ENCODE measurements at places on chromosomes 7 and 10.

DNA sequence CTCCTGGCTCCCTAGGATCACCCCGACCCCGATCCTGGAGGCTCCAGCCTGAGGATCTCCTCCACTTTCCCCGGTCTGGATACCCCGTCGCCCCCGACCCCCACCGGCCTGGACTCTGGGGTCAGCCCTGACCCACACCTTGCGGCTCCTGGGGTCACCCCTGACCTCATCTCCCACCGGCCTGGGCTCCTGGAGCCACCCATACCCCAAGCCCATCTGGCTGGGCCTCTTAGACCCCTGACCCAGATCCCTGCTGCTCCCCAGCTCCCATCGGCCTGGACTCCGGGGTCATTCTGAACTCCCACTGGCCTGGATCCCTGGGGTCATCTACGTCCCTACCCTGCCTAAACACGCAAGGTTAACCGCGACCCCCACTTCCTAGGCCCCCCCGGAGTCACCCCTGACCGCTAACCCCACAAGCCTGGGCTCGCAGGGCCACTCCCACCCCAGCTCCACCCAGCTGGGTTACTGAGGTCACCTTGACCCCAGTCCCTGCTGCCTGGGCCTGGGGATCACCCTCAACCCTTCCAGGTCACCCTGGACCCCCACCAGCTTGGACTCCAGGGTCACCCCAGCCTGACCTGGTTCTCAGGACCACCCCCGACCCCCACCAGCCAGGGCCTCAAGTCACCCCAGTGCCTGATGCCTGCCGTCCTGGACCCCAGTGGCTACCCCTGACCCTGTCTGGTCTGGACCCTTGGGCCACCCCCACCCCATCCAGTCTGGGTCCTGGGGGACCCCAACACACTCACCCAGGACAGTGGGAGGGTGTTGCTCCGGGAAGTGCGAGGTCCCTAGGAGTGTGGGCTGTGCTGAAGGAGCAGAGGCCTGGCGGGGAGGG, 1.2 kb downstream of the FOXK1 start:
- DNase-seq = no peak

DNA sequence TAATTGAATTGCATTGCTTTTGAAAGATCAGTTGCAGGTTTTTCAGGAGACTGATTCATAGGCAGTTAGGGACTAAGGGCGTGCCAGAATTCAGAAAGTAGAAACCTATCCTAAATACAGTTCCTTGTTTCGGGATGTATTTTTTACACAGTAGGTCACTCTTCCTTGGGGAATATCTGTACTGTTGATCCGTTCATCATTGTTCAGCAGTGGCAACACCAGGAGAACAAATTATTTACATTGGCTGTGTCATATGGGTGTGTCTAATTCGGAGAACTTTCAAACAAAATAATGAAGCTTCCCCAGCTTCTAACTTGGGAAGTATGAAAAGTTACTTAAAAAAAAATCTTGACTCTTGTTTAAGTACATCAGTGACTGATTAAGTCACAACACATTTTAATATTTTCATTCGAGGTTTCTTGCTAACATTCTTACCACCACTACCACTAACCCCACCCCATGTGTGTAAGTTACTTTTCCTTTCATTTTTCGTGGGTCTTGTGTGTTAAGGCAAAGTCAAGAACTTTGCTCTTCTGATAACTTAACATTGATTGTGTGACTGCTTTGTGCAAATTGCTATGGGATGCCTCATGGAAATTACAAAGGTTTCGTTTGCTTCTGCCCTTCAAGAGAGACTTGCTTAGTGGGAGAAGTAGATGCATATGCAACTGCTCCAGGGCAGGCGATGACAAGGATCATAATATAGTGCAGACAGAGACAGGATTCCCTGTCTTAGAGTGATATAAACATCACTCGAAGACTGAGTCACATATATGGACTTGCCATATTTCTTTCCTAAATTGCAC, 43.8 kb upstream of the RPA3 start:
- no peak for DNase-seq

DNA sequence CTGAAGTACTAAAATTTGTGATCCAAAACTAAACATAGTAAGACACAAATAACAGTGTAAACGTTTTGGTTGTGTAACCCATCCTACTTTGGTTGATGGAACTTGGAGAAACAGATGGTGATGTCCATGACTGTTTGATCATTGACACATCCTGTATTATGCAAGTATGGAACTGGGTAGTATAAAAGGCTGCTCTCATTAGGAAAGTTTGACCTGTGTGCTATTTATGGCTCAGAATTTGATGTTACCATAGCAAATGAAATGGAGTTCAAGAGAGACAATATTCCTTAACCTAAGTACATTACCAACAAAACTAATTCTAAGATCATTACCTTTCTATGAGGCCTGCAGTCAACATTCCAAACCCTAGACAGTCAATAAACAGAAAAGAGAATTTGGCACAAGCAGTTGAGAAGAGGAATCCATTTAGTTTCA, 39.9 kb downstream of the DKK1 start:
- no peak for DNase-seq

DNA sequence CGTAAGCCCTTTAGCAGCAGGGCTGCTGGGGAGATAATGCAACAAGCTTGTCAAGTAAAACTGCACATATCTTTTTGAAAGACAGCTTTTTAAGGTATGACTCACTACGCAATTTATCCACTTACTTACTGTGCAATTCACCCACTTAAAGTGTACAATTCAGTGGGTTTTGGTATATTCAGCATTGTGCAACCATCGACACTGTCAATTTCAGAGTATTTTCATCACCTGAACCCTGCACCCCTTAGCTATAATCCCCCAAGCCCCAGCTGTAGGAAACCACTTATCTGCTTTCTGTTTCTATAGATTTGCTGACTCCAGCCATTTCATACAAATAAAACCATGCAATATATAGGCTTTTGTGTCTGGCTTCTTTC, 168.0 kb downstream of the PTPN20 start:
- DNase-seq = no peak

DNA sequence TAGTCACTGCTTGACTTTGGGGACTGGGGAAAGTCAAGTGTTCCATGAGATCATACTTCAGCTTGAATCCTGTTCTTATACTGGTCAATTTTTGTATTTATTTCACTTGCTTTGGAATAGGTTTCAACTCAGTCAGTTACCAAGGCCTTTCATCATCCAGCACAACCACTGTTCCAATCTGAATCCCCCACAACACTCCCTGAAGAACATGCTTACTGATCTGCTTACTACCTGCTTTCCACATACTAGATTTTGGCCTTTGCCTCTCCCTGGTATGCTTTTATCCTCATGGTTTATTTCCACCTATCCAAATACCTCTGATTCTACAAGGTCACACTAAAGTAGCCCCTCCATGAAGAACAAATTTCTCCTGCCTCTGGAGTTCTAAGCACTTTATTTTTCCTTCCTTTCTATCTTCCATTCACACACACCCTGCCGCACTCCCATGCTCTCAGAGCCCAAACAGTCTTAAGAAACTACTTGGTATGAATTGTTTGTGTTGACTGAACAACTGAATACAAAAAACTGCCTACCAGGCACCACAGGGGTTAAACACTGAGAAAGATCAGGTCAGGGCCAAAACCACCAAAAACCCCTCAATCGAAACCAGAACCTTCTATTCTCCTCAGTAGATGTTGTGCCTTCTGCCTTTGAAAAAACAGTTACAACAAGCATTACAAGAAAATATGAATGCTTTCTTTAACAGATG, 178.1 kb downstream of the AVL9 start:
- DNase-seq = no peak

DNA sequence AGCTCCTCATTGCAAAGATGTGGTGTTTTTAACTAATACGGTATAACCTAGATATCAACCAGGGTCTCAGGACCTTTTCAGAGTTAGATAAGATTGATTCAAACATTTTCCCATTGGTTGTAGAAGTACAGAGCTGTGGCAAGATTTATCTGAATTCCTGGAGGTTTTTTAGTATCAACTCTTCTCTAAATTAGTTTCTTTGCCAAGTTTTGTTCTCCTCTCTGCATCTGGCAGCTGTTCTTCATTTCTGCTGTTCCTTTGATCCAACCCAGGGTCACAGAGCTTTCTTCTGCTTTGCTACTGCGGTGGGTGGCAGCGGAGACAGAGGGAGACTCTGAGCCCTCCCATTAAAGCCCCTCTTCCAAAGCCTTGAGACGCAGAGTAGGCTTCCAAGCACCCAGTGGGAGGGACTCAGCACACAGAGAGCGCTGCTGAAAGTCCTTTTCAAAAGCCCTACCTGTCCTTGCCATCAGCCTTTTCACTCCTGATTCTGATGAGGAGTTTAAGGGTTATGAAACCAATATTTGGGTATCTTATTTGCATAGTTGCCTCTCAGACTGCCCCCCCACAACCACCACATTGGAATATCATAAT, 146.3 kb upstream of the EEPD1 start:
- no peak for DNase-seq

- peak; percentile 80 for DNase-seq
Measured at GRCh38 chr10:93199191-93199751, 125.6 kb downstream of the CYP26A1 start.

DNA sequence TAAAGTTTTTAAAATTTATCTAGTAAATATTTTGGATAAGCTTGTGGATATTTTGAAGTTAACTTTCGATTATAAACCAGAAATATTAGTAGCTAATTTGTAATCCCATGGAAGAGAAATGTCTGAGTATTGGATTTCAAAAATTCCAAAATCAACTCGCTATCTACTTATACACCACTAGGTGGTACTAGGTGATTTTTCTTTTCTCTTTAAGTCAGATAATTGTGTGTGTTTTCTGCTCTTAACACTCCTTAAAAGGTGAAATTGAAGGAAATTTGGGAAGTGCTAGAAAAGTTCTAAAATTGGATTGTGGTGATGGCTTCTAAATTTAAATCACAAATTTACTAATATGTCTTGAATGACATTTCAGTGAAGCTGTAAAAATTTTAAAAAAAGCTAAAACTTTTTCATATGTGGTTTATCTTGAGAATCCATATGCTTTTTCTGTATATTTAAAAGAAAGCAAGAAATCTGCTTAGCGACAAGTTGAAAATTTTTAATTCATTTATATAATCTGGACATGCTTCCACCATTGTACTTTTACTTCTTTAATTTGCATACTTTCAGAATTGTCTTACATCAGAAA, 90.2 kb downstream of the IPMK start:
- peak; percentile 47 for DNase-seq

GRCh38 chr10:29957236-29957635, 102.2 kb downstream of the JCAD start:
- no peak for DNase-seq

DNA sequence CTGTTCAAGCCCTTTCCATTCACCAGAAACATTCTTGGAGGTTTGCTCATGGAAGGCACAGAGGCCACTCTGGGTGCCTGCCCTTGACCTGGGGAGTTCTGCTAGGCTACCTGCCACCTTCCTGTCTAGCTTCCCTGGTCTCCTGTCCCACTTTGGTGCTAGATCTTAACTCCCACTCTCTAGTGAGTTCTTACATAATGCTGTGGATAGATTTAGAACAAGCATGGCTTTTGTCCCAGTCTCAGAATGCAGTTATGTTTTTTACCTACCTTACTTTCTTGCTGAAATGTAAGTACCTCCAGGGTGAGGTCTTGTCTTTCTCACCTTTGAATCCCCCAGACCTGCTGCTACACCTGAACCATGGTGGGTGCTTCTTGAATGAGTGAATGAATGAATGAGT, 1252.3 kb downstream of the TYW1 start:
- no peak for DNase-seq

GRCh38 chr10:20228729-20229128, 412.5 kb downstream of the PLXDC2 start:
- no peak for DNase-seq

- no peak for DNase-seq
Measured at GRCh38 chr7:54827734-54828133, 68.7 kb upstream of the SEC61G start.

DNA sequence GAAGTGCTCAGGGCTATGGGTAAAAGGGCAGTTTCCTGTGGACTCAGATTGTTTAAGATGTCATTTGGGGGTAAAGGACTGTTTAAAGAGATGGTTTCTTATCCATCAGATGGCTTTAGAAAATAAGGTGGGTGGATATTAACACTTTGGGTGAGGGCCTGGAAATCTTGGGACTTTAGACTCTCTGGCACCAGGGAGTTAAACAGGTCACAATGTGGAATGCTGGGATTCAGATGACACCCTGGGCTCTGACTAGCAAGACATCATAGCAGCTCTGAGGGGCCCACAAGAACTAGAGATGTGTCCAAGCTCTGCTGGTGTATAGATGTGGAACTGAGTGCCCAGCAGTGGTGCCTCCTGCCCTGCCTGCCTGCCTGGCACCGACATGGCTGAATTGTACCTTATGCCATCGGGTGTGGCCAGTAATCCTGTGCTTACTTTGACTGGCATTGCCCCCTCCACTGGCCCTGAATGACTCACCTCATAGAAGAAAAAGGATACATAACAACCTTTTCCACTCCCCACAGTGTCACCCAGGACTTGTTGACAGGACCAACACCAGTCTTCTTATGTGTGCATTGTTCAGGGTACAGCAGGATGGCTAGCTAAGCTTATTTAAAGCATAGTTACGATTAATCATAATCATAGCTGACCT, 100.0 kb upstream of the PRR15 start:
- DNase-seq = no peak

DNA sequence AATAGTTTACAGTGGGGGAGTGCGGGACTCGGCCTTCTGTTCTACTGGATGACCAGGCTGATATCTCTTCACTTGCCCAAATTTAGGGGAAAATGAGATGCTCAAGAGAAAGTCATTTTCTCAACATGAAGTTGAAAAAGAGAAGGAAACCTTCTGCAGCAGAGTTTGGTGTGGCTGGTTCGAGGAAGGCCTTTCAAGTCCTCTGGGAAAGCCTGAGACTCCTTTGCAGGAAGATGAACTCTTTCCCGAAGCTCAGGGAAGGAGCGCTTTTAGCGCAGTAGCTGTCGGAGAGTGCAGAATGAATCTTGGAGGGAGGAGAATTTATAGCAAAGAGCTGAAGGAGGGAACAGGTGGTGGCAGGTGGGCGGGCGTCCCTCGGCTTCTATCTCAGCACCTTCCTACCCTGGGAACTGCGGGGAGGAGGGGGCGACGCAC, at the start of gene ATOH7:
ATOH7 (minus strand) TSS at position 297 of the 435 bp plus-strand sequence. CDS start 436 bp downstream, outside the sequence.
- no peak for DNase-seq

DNA sequence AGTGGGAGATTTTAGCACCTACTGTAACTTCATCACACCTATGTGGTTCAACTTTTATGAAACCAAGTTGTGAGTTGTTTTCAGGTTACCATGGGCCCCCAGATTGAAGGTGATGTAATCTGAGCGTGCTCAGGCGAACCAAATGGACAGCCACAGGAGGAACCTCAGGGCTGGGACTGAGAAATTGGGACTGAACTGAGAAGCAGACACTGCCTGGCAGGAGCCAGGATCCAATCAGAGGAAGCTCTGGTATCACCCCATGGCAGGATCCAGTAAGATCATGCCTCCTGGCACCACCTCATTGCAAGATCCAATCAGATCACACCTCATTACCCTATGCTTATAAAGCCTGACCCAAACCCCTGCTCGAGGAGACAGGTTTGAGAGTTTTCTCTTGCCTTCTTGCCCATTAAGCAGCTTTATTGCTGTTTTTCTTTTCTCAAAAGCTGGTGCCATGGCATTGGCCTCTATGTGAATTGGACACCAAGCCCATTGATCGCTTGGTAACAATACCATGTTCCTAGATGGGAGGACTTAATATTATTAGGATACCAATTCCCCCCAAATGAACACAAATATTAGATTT, 43.2 kb upstream of the GDF10 start:
- no peak for DNase-seq

GRCh38 chr7:95925971-95926370, 153.6 kb downstream of the DYNC1I1 start:
- DNase-seq = no peak

GRCh38 chr10:133058331-133059092, 29.2 kb upstream of the ADGRA1 start:
- DNase-seq = no peak

- DNase-seq = peak; percentile 76
Measured at GRCh38 chr10:125479059-125479458, 203.9 kb downstream of the TEX36 start.
